ENCODE measurements at places on chromosomes 12 and 14.

GRCh38 chr12:5033883-5034282 is 9.8 kb upstream of the KCNA5 start:
- no peak for DNase-seq

GRCh38 chr12:115763982-115764621 is 513.4 kb downstream of the MED13L start:
- DNase-seq = peak; percentile 37

DNA sequence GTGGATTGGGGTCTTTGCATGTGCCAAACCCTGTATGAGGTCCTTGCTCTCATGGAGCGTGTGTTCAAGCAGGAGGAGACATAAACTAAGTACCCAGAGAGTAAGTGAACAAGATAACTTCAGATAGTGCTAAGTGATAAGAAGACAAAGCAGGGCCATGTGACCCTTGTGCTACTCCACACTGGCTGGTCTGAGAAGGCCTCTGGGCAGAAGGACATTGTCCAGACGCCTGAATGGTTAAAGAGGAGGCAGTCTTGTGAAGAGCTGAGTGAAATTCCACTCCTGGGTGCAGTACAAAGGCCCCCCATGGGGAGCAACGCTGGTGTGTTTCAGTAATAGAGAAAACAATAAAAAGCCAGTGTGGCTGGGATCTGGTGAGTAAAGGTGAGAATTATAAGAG is 93.3 kb upstream of the RIC8B start:
- no peak for DNase-seq

- no peak for DNase-seq
These were observed 77.7 kb upstream of the C14orf132 start for GRCh38 chr14:95961481-95961880.

GRCh38 chr12:81005606-81006005 is 67.9 kb upstream of the LIN7A start:
- no peak for DNase-seq

GRCh38 chr12:21683115-21683514 is 25.5 kb upstream of the LDHB start:
- DNase-seq = no peak

Measured in NCI-H510A treated with DMSO at 0.1 percent for 48 hours (cell line).